Muscle of back (tissue), 13 donors: ENCODE measurements at places on chromosomes 1 and 21. TPM values are rescaled to one million over a fixed set of nuclear protein-coding genes. Genes with fewer than 3 reads are reported as not detected.

PLA2G2A gene
- 1.1 TPM for polyA plus RNA-seq

HAPLN2 gene
- polyA plus RNA-seq: 0.29 TPM

IRF6 gene
- polyA plus RNA-seq: 1.0 TPM

C1orf56 gene
- polyA plus RNA-seq: 5.7 TPM

KIAA0040 gene
- polyA plus RNA-seq: 11.8 TPM

B3GALT2 gene
- polyA plus RNA-seq: 12.7 TPM

ALDH4A1 gene
- polyA plus RNA-seq: 12.6 TPM

CHI3L2 gene
- not detected for polyA plus RNA-seq

COL9A2 gene
- polyA plus RNA-seq: 1.6 TPM

ODF2L gene
- 21.8 TPM for polyA plus RNA-seq

HMCN1 gene
- 7.7 TPM for polyA plus RNA-seq

PLA2G5 gene
- polyA plus RNA-seq: 0.36 TPM

SAMD13 gene
- polyA plus RNA-seq: 10.2 TPM

CD5L gene
- polyA plus RNA-seq: not detected

WDR47 gene
- 10.8 TPM for polyA plus RNA-seq

CFHR2 gene
- not detected for polyA plus RNA-seq

CD84 gene
- 1.8 TPM for polyA plus RNA-seq
